ENCODE measurements at places on chromosomes 6 and 20.

GRCh38 chr6:307874-308273 lies 15.6 kb downstream of the DUSP22 start:
- DNase-seq = no peak

- no peak for DNase-seq
Measured at GRCh38 chr20:57995381-57995977, 233.0 kb downstream of the ANKRD60 start.

GRCh38 chr20:38135651-38136420 lies 29.2 kb downstream of the TGM2 start:
- DNase-seq = no peak

- DNase-seq = no peak
Measured at GRCh38 chr6:153591159-153591558, 447.9 kb upstream of the OPRM1 start.

- no peak for DNase-seq
Measured at GRCh38 chr20:46343348-46343974, 35.2 kb upstream of the CDH22 start.

DNA sequence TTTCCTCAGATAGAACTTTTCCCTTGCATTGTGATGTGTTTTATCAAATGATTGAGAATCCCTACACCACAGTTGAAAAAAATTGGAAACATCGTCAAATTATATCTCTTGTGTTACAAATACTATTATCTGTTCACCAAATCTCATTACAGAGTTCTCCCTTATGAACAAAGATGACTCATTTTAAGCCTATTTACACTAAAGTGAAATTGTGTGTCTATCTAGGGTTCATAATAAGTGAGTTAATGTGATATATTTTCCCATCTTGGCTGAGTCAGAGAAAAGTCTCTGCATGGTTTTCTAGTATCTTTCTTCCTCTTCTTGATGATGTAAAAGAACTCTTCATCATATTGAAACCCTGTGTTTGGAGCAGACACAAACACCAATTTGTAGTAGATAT lies 1263.3 kb upstream of the EYS start:
- DNase-seq = no peak

- DNase-seq = no peak
Measured at GRCh38 chr20:1535420-1536175, 21.9 kb downstream of the SIRPD start.

DNA sequence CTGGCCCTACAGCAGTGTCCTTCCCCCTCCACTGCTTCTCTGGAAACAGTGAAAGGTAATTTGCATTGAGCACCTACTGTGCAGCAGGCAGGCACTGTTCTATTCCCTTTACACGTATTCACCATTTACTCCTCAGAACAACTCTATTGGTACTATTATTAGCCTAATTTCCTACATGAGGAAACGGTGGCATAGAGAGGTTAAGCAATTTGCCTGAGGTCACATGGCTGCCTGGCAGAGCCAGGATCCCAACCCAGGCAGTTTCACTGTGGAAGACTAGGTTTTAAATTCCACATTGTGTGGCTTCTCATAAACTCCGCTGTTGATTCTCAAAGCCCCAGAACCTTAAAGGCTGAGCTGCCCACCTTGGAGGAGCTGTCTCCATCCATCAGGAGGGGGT lies 72.7 kb downstream of the CLIC5 start:
- no peak for DNase-seq

DNA sequence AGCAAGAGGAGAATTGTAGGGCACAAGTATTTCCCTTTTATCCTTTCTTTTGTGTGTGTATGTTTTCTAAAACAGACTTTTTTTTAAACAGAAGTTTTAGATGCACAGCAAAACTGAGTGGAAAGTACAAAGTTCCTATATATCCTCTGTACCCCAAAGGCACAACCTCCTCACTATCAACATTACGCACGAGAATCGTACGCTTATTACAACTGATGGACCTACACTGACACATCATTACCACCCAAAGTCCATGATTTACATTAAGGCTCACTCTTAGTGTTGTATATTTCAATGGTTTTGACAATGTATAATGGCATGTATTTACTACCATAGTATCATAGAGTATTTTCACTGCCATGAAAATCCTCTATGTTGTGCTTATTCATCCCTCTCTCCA lies 32.6 kb downstream of the MAN1A1 start:
- DNase-seq = no peak

DNA sequence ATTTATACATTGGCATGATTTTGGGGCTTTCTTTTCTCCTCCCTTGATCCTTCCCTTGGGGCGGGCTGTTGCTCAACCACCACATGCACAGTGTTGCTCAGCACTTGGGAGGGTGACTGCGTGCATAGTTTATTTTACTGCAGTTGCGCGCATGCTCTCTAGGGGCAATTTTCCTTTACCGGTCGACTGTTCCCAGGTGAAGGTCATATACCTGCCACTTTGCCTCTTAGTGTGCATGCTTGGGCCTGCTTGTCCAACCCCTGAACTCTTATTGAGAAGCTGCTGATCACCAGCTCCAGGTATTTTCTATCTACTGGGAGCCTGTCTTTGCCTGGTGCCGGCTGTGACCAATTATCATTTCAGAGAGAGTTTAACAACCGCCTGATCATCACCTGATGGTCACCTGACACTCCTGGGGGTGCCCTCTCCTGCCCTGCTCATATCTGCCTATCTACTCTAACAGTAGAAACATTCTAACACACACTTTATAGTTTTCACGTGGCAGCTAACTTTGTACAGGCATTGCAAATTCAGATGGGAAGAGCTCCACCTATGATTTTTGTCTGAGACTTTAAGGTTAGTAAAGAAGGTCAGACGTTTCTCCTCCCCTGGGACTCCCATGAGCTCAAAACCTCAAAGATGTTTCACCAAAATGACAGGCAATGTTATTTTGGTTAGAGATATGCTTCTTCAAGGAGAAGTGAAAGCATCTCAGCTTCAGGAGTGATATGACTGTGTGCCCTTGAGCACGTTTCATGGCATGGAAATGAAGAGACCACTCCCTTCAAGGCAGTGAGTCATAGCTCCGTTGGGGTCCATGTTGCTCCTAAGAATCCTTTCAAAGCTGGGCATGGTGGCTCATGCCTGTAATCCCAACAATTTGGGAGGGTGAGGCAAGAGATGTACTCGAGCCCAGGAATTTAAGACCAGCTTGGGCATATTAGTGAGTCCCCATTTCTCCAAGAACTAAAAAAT lies 227.5 kb upstream of the MYLIP start:
- DNase-seq = peak; percentile 37

DNA sequence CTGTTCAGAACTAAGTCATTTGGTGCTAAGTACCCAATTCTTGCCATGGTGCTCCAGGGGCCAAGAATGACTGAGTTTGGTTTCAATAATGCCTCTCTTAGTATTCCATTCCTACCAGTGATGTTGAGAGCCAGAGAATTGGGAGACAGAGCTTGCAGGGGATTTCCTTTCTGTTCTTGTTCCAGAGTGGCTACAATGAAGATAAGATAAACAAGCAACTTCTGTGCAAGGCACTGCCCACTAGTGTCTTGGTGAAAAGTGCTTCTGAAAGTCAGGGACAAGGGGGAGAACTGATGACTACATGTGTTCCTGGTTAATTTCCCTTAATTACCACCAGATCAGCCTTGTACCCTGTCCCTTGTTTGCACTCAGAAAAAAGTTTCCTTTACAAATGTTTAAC lies 421.6 kb downstream of the BCKDHB start:
- DNase-seq = peak; percentile 15
